Smooth muscle cell of the coronary artery (primary cell): ENCODE measurements at places on chromosomes 2 and 18. TPM values are rescaled to one million over a fixed set of nuclear protein-coding genes. Genes with fewer than 3 reads are reported as not detected.

PKDCC gene
- 28.9 and 147 TPM in 2 replicates for total RNA-seq

STAT4 gene
- total RNA-seq = 4.1 and 4.4 TPM in 2 replicates

LINC00305 gene
- total RNA-seq = not detected in 2 replicates

DNER gene
- 0.60 and 0.82 TPM in 2 replicates for total RNA-seq

ELOA2 gene
- total RNA-seq = not detected in 2 replicates
